T47D (cell line): ENCODE measurements at places on chromosomes 3 and 15.

- DNase-seq: no peak
These were observed 5.8 kb downstream of the TRA2B start for GRCh38 chr3:185931777-185932612.

DNA sequence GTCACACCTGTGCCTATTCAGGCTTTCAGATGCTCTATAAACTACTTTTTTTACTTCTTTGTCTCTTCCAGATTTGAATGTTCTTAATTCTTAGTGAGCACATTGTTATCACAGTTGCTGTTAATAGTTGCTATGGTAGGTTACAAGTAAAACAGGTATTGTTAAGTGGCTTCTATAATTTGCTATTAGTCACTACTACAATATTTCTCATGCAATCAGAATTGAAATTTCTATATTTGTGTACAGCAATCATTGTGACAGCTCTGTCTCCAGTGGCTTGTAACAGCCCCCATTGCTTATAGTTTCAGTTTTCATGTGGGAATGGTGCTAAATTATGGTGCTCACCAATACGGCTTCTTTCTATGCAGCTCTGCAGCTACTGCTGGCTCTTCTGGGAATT, 318.4 kb upstream of the GOLIM4 start:
- no peak for DNase-seq

GRCh38 chr3:9913601-9914000, 3.3 kb upstream of the IL17RC start:
- no peak for DNase-seq

DNA sequence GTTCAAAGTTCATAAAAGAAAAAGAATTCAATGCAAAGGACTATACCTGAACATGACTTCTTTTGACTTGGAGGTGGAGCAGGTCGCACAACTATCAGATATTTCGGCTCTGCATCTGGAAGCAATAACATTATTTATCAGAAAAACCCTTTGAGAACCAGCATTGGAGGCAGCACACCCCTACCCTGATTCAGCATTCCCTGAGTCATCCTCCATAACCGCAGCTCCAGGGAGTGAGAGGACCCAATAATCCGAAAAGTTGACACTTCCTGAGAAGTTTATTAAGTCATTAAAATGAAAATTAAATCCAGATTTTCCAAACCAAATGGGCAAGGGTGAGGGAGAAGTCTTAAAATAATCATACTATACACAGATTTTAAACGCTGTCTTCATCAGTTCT, 90.6 kb downstream of the ABI3BP start:
- no peak for DNase-seq

- DNase-seq: no peak
These were observed 342.1 kb downstream of the NR2F2 start for GRCh38 chr15:96672629-96673028.

- DNase-seq: no peak
These were observed 147.5 kb downstream of the ALDH1A2 start for GRCh38 chr15:57917998-57918397.

DNA sequence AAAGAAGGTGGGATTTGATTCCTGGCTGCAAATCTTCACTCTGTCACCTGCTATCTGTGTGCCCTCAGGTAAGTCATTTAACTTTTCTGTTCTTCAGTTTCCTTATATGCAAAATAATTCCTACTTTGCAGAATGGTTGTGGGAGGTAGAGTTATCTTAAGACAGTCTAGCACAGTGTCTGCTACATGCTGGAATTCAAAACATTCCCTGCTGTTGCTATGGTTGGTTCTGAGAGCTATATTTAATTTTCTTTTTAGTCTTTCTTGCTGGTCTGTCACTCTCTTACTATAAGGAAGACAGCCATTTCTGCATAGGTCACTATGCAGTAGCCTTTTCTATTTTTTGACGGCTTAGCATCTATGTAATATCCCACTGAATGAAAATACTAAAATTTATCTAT, 4.0 kb upstream of the ADPGK start:
- DNase-seq: no peak

GRCh38 chr3:105842449-105842848, 26.4 kb downstream of the CBLB start:
- DNase-seq: no peak

GRCh38 chr3:196868297-196868661, 559 bp downstream of the SENP5 start:
- peak; percentile 48 for DNase-seq
